ENCODE measurements at places on chromosomes 3 and 15. TPM values are rescaled to one million over a fixed set of nuclear protein-coding genes. Genes with fewer than 3 reads are reported as not detected.

DNA sequence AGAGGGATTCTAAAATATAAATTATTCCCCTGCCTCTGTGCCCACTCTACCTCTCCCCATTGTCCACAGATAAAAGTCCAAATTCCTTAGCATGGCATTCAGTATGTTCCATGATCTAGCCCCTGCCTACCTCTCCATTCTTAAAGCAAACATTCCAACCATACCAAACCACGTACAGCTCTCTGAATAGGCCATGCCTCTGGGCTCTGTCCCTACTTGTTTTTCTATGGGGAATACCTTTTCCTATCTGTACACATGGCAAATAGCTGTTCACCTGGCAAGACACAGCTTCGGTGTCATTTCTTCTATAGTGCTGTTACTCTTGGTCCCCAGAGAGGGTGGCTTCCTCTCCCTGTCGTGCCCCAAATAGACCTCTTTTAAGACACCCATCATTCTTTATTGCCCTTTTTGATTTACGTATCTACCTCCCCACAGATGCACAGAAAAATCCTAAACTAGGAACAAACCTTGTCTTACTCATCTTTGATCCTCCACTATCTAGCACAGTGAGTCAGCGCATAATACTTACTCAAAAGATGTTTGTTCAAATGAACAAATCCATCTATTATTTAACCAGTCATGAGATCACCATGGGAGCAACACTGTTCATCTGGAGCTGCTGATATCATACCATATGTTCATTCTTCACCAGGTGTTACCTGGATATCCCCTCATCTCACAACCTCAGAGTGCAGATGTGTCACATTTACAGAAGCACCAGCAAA is 329.8 kb downstream of the THSD4 start:
- peak; percentile 98 for DNase-seq

- no peak for DNase-seq
Observed at GRCh38 chr3:13188181-13188779, 115.1 kb upstream of the IQSEC1 start.

DNA sequence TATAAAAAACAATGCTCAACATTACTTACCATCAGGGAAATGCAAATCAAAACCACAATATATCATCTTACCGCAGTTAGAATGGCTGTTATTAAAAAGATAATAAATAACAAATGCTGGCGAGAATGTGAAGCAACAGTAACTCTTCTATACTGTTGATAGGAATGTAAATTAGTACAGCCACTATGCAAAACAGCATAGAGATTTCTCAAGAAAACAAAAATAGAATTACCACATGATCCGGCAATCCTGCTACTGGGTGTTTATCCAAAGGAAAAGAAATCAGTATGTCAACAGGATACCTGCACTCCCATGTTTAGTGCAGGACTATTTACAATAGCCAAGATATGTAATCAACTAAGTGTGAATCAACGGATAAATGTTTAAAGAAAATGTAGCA is 48.1 kb downstream of the ADAM10 start:
- DNase-seq = no peak

- no peak for DNase-seq
Observed at GRCh38 chr3:30643763-30644462, 37.5 kb downstream of the TGFBR2 start.

GRCh38 chr3:32797776-32798175 is 20.0 kb upstream of the TRIM71 start:
- DNase-seq = peak; percentile 22

- no peak for DNase-seq
Observed at GRCh38 chr3:111885578-111885977, 26.5 kb downstream of the PHLDB2 start.

GRCh38 chr3:43345877-43346276 is 59.5 kb downstream of the SNRK start:
- DNase-seq = no peak

DNA sequence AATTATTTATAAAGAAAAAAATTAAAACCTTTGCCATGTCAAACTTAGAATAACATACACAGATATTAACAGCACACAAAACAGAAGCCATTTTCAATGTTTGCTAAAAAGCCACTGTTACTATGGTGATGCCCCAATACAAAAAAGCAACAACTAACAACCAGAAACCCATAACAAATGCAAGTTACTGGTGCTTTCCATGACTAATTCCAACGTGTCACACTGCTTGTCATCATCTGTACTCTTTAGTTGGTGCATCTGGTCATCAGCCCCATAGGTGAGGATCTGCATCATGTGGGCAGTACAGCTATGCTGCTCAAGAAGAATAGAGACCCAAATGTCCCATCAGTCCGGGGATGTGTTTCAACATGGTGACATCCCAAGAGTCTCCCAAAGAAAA is 52.8 kb downstream of the ATP8B4 start:
- DNase-seq = peak; percentile 29

GRCh38 chr3:178147001-178147400 is 389.2 kb upstream of the KCNMB2 start:
- DNase-seq = no peak

DNA sequence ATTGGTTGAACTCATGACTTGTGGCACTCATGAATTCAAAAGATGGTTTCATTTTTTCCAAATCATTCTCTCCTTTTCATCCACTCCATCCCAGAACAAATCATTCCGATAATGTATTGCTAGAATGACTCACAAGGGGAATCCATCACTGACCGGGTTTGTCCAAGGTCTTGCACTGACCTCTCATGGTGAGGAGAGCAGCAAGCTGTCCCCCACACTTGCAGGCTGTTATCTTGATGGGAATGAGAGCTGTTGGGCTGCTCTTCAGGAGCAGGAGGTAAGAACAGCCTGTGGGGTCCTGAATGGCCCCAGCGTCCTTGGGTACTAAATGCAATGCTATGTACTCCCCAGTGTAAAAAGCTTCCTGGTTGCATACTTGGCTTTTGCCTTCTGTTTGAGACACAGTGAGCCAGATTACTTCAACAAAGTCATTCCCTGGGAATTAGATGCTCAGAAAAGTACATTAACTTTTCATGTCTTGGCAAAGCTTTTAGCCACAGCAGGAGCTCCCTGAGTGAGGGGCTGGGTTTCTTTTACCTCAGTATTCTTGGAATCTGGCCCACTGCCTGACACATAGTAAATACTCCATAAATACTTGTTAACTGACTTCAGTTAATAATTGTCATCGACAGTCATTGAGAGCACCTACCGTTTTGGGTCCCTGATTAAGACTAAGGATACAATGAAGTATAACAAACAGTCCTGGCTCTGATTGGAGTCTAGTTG is 24.1 kb downstream of the CCNL1 start:
- DNase-seq = peak; percentile 73

DNA sequence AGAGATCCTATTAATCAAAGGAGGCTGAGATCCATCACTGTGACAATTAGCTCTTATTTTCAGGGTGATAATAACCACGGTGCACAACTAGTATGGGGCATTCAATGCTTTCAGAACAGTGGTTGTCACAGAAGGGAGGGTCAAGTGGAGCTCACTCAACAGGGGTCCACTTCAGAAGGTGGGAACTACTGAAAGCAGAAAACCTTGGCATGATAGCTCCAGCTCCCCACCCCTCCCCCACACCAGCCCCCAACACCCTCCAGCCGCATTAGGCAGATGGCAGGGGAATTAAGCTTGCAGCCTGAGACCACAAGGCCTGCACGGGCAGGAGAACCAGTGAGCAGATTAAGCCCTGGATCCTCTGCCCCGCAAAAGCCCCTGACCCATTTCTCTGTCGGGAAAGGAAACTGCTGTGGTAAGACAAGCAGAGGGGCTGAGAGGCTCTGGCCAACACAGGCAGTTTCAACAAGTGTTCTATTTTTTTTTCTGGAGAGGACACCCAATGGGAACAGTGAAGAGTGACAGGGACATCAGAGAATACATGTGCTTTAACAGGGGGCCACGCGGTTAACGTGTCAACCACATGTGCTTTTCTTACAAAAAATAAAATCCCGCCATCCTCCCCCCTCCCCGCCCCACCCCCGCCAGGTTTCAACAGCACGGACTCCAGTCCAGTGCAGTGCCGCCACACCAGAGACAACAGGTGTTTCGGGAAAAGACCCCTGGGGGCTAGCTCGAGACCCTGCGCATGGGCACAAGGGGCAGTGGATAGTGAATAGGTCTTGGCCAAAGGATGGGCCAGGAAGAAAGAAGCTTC is 997 bp downstream of the FYCO1 start:
- no peak for DNase-seq

DNA sequence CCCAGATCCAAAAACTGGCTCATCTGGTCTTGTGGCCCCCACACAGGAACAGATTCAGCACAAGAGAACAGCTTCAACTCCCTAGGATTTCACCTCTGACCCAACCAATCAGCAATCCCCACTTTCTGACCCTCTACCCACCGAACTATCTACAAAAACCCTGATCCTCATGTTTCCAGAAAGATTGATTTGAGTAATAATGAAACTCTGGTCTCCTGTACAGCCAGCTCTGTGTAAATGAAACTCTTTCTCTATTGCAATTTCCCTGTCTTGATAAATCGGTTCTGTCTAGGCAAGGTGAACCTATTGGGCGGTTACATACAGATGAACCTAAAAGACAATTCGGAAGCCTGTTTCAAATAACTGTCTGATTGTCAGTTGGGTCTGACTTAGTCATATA is 847.6 kb upstream of the ALCAM start:
- DNase-seq = no peak

DNA sequence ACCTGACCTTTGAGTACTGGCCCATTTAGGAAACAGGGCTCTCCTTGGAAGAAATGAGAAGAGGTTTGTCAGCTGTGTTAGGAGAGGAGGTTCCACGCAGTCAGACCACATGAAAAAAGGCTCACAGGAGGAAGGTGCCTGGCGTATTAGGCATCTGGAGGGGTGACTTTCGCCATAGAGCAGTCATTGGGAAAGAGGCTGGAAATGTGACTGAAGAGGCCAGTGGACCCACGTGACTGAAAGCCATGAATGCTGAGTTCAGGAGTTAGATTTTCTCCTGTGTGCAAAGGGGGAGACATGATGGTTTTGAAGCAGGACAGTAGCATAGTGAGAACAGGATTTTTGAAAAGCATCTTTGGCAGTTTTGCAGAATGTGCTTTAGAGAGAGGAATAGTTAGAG is 29.7 kb upstream of the RNF7 start:
- DNase-seq = no peak

- DNase-seq = peak; percentile 60
Observed at GRCh38 chr3:183317886-183318865, 65.1 kb downstream of the B3GNT5 start.

GRCh38 chr3:134064081-134064480 is 34.4 kb upstream of the SLCO2A1 start:
- no peak for DNase-seq

DNA sequence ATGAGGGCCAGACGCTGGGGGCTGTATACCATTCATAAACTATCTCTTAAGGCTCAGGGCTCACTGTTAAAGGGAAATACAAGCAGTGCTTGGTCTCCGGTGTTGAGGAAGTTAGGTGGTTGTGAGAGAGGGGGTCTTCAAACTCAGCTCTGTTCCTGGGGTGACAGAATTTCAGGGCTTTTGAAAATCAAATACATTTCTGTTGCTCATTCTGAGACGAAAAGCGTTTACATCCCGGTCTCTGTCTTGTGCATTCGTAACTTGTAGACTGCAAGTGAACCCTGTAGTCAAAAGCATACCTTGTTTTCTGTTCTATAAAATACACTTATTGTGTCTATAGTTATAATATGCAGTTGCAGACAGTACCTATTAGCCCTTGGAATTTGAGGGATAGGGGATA is 1.7 kb downstream of the SLCO3A1 start:
- no peak for DNase-seq

- no peak for DNase-seq
Observed at GRCh38 chr3:98770261-98771039, 7.3 kb downstream of the ST3GAL6 start.

DNA sequence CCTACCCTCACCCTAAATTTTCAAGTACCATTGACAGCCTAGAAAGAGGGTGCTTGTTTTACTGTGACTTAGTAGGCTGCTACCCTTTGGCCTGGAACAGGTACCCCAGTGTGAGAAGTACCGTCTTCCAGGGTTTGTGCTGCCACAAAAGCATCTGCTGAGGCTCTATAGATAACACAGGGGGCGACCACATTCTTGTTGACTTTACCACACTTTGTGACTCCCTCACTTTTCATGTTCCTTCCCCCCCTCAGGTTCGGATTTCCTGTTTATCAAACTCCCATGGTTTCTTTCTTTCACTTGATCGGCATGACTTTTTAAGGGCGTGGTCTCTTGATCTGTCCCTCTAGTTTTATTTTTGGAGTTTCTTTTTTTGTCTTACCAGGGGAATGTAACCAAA is 23.5 kb downstream of the EXOG start:
- no peak for DNase-seq

DNA sequence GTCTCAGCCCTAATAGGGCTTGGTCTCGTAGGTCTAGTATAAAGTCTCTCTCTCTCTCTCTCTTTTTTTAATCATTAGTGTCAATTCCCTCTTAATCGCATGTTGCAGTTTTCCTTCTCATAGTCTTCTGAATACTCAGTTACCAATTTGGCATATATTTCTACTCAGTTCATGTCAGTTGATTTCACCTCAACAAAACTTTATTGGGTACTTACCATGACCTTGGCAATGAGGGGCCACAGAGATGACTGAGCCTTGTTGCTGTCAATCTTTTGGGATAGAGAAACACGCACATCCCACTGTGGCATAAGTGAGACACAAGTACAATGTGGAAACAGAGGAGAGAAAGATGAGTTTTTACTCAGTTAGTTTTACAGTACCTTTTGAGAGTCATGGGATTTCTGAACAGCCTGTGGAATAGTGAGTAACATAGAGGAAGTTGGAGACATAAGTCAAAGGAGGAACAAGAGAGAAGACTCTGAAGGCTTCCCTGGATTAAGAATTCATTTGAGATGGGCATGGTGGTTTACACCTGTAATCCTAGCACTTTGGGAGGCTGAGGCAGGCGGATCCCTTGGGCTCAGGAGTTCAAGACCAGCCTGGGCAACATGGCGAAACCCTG is 150.2 kb upstream of the CBLB start:
- no peak for DNase-seq

DNA sequence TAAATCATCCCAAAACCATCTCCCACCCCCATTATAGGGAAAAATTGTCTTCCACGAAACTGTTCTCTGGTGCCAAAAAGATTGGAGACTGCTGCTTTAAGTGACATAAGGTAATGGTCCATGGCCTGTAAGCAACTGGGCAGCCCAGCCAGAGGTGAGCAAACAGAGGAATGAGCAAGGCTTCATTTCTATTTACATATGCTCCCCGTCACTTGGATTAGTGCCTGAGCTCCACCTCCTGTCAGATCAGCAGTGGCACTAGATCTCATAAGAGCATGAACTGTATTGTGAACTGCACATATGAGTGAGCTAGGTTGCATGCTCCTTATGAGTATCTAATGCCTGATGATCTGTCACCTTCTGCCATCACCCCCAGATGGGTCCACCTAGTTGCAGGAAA is 1159.8 kb upstream of the ALCAM start:
- DNase-seq = peak; percentile 57

The PDIA3 gene
- 115 TPM for total RNA-seq

The LTK gene
- total RNA-seq = not detected

The FBXW12 gene
- not detected for total RNA-seq

The SLC9A9 gene
- 1.4 TPM for total RNA-seq

The PLSCR4 gene
- total RNA-seq = 0.26 TPM

The SLC22A14 gene
- 0.64 TPM for total RNA-seq

The PLAAT1 gene
- total RNA-seq = 1.6 TPM

The CNOT10 gene
- total RNA-seq = 20.4 TPM
